ENCODE measurements at places on chromosomes 7 and 10.

- DNase-seq, result no peak
Measured at GRCh38 chr10:10892290-10892875, 125.3 kb upstream of the CELF2 start.

DNA sequence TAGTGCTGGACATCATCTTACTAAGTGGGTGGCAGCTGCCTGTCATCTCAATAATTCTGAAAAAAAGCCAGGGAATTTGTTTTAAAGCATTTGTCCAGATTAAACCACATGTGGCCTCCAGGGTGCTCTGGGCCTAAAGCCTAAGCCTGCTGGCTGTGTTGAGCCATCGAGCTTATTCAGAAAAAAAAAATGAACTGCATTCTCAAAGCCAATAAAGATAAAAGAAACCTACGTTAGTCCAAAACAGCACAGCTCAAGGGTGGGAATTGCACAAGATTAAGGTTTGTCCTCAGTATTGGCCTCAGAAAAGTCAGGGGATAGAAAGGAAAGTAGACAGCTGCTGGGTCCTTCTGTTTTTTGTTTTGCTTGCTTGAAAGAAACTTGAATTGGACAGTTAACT is 22.6 kb upstream of the PRTFDC1 start:
- no peak for DNase-seq

- DNase-seq, result no peak
Measured at GRCh38 chr10:10078446-10078845, 939.2 kb upstream of the CELF2 start.

DNA sequence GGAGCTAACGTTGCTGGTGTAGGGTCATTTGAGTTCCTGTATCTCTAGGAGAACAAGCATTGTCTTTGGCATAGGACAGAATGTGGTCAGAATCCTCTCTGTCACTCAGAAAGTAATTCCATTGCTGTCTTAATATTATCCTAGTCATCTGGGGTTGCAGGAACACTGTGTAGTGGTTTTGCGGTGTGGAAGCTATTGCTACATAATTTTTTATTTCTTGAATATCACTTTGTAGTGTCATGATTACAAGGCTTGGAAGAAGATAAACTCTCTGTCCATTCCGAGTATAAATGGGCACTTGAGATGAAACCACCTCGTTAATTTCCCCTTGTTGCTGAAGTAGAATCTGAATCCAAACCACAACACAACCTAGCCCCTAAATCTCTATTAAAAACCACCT is 919.2 kb downstream of the LRMDA start:
- DNase-seq, result no peak

DNA sequence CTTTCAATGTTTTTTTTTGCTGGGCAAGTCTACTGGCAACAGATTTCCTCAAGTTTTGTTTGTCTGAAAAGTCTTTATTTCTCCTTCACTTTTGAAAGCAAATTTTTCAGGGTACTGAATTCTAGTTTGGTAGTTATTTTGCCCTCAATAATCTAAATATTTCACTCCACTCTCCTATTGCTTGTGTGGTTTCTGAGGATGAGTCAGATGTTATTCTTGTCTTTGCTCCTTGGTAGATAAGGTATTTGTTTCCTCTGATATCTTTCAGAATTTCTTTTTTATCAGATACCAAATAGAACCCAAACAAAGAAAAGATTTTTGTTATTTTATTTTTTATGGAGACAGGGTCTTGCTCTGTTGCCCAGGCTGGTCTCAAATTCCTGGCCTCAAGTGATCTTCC is 99.2 kb upstream of the MALRD1 start:
- DNase-seq, result no peak

DNA sequence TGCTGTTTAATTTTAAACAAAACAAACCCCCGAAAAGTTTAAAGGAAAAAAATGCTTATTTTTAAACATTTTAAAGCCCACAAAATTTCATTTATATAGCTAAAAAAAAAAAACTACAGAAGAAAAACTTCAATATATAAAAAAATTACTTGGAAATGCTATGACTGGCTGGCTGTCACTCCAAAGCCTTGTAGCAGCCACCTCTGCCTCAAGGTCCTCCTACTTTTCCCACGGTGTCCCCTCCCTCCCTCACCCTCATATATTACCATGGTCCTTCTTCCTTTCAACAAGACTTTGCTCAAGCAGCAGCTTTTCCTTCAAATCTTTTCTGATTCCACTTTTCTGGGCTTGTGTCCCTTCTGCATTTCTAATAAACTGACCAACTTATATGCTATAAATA is 122.0 kb downstream of the TPK1 start:
- no peak for DNase-seq

DNA sequence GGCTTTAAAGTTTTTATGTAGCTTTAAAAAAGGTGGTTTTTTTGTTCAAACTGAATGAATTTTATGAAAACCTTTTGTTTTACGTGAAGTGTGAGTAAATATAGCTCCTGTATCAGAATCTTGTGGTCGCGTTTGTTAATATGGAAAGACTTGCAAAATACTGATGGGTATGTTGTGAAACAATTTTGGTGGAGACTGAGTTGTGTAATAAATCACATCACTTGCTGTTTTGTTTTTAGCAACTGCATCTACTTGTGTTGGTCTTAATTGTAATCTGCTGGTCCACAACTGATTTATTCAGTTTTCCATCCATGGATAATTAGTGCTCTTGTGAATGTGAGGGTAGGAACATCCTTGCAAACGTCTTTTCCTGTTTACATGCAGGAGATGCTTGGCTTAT is 10.5 kb downstream of the PLXDC2 start:
- no peak for DNase-seq
